ENCODE measurements at places on chromosomes 3 and 15.
A peak's percentile ranks its signal among the peaks of the same experiment; 100 is the strongest.

DNA sequence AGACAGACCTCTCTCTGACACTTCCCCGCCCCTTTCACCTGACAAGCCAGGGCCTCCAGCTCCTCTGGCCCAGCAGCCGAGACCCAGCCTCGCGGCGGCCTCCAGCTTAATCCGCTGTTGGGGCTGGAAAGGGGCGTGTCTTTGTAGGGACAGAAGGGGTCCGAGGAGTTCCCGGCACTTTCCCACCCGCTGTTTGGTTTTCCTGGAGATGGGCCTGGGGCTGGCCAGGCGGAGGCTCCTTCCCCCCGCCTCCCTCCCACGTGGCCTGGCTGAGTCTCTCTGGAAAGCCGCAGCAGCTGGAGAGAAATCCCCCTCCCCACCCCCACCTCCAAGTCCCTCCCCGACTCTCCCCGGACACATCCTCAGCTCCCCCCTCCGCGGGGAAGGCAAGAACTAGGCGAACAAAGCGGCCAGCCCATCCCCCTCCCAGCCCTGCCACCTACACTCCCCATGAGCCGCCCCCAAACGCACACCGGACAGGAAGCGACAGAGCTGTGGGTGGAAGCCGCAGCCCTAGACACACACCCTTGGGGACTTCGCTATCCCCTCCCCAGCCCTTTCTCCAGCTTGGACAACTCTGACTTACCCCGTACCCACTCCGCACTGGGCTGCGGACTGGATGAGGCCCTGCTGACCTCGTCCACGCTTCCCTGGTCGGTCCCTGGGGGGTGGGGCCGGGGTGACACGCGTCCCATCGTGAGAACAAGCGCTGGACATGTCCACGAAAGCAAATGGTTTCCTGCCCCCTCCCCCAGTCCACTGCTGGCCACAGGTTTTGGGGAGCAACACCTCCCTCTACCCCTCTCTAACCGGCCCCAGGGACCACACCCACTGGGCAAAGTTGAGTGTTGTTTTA lies 1.2 kb downstream of the IGDCC4 start:
- DNase-seq = no peak

- no peak for DNase-seq
Observed at GRCh38 chr3:55484191-55484689, 2.9 kb downstream of the WNT5A start.

GRCh38 chr3:191343913-191344312 lies 13.6 kb upstream of the UTS2B start:
- no peak for DNase-seq

GRCh38 chr15:72197460-72198355 lies at the start of gene GRAMD2A:
Gene GRAMD2A, minus strand, starts transcription at chr15:72197787.
- DNase-seq = no peak

DNA sequence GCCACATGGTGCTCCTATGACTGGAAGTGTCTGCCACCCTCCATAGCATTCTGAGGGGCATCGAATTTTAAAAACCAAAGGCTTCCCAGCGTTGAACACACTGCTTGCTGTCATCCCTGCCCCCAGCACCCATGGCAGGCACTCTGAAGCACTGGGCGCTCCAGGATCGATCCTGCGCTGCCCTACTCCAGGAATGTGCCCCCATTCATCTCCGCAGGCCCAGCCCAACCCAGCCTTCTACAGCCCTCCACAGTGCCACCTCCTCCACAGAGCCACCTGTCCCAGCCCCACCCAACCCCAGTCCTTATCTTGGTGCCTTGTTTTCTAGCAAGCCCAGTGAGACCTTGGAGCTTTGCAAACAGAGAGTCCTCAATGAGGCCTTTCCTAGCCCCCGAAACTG lies 52.2 kb downstream of the WNT7A start:
- DNase-seq = no peak

DNA sequence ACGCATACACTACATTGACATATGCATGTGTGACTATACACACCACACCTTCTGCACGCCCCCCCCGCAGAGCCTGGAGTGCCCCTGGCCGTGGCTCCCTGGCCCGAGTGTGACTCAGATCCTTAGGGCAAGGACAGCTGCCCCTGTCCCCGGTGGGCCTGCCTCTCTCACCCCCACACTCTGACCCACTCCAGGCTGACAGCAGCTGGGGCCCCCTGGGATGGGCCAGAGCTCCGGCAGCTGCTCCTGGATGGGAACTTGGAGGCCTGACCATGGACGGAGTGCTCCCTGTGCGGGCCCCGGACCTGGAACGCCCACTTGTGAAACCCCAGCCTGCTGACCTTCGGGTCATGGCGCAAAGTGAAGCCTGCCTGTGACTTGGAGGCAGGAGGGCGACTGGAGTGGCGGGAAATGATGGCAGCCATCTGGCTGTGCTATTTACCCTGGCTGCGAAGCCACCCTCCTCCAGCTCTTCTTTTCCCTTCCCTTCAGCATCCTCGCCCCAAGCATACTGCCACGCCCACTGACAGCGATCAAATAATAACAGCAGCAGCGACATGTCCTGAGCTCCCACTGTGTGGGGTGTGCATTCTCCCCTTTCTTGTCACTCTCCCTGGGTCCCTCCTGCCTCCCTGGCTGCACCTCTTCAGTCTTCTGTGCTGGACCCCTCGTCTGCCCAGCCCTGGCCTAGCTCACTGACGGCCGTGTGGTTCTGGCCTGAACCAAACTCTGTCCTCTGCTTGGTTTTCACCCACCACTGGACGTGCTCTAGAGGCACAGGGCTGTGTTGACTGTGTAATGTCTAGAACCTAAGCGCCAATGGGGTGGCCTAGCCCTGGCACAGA lies 90.7 kb upstream of the MEF2A start:
- DNase-seq = no peak

DNA sequence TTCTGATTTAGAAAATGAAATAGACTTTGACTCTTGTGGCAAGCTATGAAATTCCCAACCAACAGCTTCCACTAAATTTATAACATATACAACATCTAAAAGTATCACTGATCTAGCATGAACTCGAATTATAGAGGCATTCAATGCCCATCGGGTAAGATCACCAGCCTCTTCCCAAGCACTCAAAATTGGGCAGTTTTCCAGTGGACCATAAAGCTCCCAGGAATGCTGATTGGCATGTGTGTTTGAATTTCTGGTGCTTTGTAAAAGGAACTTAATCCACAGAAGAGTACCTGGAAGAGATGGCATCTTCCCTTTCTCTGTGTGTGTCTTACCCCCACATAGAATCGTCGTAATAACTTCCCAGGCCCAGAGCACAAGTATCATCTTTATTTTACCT lies 10.0 kb downstream of the LRTM1 start:
- DNase-seq = no peak

DNA sequence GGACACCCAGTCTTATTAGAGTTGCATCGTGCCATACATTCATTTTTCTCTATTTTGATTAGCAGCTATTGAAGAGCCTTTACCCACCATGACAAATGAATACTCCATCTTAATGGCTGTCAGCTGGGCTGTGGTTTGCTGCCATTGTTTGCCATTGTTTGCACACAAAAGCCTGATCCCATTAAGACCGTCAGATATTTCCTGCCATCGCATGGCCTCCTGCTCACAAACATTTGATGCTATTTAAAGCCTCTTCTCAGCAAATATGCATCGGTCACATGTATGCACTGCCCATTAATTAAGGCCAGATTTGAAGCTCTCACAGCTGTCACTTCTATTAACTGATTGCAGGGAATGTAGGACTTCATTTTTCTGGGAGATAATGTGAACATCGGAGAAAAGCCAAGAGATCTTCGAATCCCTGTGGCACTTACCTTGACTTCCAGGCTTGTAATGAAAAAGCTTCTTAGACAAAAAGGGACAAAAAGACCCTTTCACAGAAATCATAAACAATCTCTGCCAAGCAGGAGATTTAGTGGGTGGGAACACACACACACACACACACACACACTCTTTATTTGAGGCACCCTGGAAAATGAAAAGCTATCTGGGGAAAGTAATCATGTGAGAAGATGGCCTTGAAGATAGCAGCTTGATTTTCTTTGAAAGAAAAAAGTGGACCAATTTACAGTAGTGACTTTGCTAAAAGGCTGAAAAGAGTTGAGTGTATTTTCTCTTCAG lies 175.4 kb upstream of the NR2E3 start:
- peak; percentile 6 for DNase-seq

- DNase-seq = no peak
Observed at GRCh38 chr3:196120291-196120951, 38.5 kb upstream of the TFRC start.

Data from NCI-H1930 (cell line).